RWPE2 (cell line): ENCODE measurements at places on chromosomes 11 and 22.

- no peaks in the 10 kb centered on the region for H3K4me1 ChIP-seq
- no peak overlapping the region for H3K4me3 ChIP-seq
- peak; percentile 13 for DNase-seq
- H3K27me3 ChIP-seq: no peaks in the 10 kb centered on the region
These were observed 44.2 kb downstream of the SHANK2 start for GRCh38 chr11:71208011-71208774.

GRCh38 chr22:39259666-39260065 is 14.9 kb upstream of the PDGFB start:
- DNase-seq: no peak
- H3K4me3 ChIP-seq: no peak overlapping the region
- H3K27ac ChIP-seq: no peak overlapping the region
- no peaks in the 10 kb centered on the region for H3K36me3 ChIP-seq

GRCh38 chr22:48899523-48900326 is 927.9 kb downstream of the BRD1 start:
- no peak overlapping the region for H3K27ac ChIP-seq
- no peaks in the 10 kb centered on the region for H3K27me3 ChIP-seq
- H3K4me3 ChIP-seq: no peak overlapping the region
- peak; percentile 49 for DNase-seq

DNA sequence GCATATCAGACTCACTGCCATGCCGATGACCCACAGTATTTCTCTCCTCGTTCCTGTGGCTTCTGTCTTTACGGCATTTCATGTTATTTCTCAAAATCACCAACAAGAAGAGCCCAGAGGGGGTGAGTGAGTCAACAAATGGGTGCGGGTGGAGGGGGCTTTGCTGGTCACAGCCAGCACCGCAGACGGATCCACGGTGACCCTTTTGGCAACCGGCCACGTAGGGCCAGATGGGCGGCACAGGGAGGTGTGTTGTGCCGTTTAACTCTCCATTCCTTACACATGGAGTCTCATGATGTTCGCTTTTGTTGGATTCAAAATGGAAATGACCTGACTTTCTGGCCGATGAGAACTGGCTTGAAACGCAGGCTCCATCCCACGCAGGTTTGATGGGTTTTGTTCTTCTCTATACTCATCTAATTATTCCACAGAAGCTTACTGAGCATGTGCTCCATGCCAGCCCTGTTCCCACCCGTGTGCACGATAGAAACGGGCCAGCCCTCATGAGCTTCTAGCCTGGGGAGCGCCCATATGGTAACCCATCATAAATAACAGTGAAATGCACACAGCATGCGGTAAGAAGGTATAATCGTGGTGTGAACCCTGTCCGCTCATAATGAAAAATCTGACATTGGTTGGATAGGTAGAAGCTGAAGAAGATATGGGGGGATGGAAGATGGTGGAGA is 319.9 kb downstream of the BRD1 start:
- no peaks in the 10 kb centered on the region for H3K27me3 ChIP-seq
- DNase-seq: no peak
- no peak overlapping the region for H3K27ac ChIP-seq
- no peak overlapping the region for H3K4me3 ChIP-seq
- H3K36me3 ChIP-seq: no peaks in the 10 kb centered on the region
- H3K4me1 ChIP-seq: no peaks in the 10 kb centered on the region

DNA sequence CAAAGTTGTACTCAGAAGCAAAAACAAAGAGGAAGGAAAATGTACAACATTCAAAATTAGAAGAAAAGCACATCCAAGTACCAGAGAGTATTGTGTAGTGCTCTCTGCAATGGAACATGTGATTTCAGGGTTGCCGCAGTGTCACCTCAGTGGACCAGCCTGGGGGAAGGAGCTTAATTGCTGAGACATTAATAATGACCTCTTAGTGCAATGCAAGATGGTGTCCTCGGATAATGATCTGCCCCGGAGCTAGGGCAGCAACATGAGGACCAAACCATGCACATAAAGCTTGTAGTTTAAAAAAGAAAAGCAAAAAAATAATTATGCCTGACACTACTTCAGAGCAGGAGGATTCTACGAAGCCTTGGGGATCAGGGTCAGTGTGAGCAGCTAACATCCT is 11.3 kb upstream of the JHY start:
- H3K27me3 ChIP-seq: no peaks in the 10 kb centered on the region
- H3K4me1 ChIP-seq: no peaks in the 10 kb centered on the region
- no peaks in the 10 kb centered on the region for H3K36me3 ChIP-seq
- H3K27ac ChIP-seq: no peak overlapping the region

DNA sequence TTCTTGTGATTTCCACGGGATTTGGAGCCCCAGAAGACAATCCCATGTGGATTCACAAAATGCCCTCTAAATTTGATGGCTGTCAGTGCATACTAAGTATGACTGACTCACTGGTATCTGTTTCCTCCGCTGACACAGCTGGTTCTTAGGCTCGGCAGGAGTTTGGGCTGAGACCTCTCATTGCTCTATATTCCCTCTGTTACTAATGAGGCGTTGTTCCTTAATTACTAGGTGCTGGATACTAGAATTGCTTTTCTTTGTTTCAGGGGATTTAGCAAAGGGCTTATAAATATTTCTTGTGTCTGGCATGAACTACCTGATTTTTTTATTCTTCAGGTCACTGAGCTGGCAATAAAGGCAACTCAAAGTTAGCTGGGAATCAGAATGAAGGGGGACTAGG is 53.2 kb upstream of the EHF start:
- no peak for DNase-seq
- no peaks in the 10 kb centered on the region for H3K27me3 ChIP-seq
- no peak overlapping the region for H3K27ac ChIP-seq
- peaks cover 13% of the 10 kb centered on the region for H3K4me1 ChIP-seq
- H3K36me3 ChIP-seq: no peaks in the 10 kb centered on the region

GRCh38 chr11:16421826-16422225 is 65.5 kb upstream of the SOX6 start:
- H3K4me3 ChIP-seq: no peak overlapping the region
- DNase-seq: no peak
- no peaks in the 10 kb centered on the region for H3K27me3 ChIP-seq
- no peak overlapping the region for H3K27ac ChIP-seq
- no peaks in the 10 kb centered on the region for H3K4me1 ChIP-seq

GRCh38 chr11:134060316-134060715 is 8.6 kb upstream of the JAM3 start:
- DNase-seq: no peak
- H3K4me1 ChIP-seq: no peaks in the 10 kb centered on the region
- no peaks in the 10 kb centered on the region for H3K36me3 ChIP-seq

GRCh38 chr11:81669935-81670543 is 1063.6 kb downstream of the FAM181B start:
- H3K27ac ChIP-seq: no peak overlapping the region
- no peaks in the 10 kb centered on the region for H3K4me1 ChIP-seq
- H3K36me3 ChIP-seq: no peaks in the 10 kb centered on the region
- H3K27me3 ChIP-seq: peaks cover 3% of the 10 kb centered on the region
- no peak overlapping the region for H3K4me3 ChIP-seq
- DNase-seq: no peak

GRCh38 chr11:37203006-37203405 is 605.0 kb upstream of the RAG2 start:
- DNase-seq: no peak
- no peaks in the 10 kb centered on the region for H3K4me1 ChIP-seq
- H3K27ac ChIP-seq: no peak overlapping the region

GRCh38 chr22:25672289-25673084 is 69.5 kb upstream of the MYO18B start:
- DNase-seq: no peak
- peaks cover 8% of the 10 kb centered on the region for H3K4me1 ChIP-seq
- H3K27me3 ChIP-seq: no peaks in the 10 kb centered on the region
- no peak overlapping the region for H3K4me3 ChIP-seq
- H3K36me3 ChIP-seq: no peaks in the 10 kb centered on the region
- no peak overlapping the region for H3K27ac ChIP-seq

DNA sequence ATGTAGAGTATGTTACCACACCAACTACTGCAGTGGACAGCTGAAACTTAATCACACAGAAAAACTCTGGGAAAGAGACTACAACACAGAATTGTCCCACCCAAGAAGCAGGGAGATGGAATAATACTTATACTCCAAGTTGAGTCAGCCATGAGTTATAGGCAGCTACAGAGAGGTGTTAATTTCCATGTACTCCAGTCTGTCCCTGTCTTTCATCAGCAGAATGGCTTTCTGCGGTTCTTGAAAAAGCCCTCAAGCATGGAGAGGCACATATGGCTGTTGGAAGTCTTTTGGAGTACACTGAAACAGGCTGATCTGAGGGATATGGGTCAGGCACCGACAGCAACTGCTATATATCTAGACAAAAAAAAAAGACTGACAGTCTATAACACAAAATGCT is 219.5 kb downstream of the DLG2 start:
- no peaks in the 10 kb centered on the region for H3K4me1 ChIP-seq
- H3K4me3 ChIP-seq: no peak overlapping the region
- H3K36me3 ChIP-seq: no peaks in the 10 kb centered on the region
- no peak overlapping the region for H3K27ac ChIP-seq
- H3K27me3 ChIP-seq: no peaks in the 10 kb centered on the region

DNA sequence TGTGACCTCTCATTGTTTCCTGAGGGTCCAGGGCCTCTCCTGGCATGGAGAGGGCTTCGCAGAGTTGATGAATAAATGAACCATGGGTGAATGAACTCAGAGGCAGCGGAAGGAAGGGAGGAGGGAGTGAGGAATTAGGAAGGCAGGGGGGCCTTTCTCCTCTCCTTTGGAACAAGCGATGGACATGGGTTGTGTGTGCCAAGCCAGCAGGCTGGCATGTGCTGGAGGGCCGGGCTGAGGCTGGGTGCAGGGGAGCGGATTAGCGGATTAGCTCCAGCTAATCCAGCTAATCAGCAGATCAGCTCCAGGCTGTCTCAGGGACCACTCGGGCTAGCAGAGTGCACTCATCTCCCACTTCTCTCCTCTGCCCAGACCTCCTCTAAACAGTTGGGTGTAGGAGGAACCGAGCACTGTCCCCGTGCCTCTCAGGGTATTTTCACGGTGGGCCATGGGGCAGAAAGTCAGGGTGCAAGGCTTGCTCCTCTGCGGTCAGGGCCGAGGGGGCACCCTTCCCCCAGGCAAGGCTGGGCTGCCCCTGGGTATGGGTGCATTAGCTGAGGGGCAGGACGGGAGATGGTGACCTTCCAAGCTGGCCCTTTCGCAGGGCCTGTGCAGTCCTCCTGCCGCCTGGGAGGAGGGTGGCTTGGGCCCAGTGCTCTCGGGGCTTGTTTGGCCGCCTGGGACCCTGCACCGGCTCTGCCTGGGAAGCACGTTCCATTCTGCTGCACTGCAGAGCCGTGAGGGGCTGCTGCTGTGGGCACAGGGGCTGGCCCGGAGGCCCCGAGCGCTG is 120.3 kb upstream of the B3GAT1 start:
- no peak overlapping the region for H3K27ac ChIP-seq
- no peak overlapping the region for H3K4me3 ChIP-seq
- DNase-seq: no peak
- no peaks in the 10 kb centered on the region for H3K4me1 ChIP-seq
- H3K36me3 ChIP-seq: no peaks in the 10 kb centered on the region

DNA sequence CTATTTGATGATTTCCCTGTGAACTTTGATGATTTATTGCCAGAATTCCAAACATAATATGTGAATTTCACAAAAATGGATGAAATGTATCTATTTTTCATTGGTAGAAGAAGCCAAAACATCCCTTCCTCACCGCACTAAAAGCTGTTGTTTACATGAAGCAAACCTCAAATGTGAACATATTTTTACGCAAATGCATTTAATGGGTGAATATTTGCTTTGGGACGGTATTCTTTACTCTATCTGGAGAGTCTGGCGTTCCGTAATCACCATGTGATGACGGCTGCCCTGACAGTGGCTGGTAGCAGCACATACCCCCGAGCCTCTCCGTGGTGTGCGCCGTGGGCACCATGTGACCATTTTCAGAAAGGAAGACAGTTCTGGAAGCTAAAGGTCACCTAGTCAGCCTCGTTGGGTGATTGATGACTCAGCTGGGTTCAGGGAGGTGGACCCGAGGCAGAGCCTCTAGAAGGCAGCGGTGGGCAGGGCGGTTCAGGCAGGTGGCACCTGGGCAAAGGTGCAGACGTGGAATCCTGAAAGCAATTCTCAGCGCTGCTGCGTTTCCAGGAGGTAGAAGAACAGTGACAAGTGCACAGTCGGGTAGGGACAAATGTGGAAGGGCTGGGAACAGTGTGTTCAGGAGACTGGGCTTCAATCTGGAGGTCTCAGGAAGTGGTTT is 45.3 kb downstream of the PPARA start:
- no peak overlapping the region for H3K27ac ChIP-seq
- no peaks in the 10 kb centered on the region for H3K27me3 ChIP-seq
- H3K4me3 ChIP-seq: no peak overlapping the region
- no peak for DNase-seq

DNA sequence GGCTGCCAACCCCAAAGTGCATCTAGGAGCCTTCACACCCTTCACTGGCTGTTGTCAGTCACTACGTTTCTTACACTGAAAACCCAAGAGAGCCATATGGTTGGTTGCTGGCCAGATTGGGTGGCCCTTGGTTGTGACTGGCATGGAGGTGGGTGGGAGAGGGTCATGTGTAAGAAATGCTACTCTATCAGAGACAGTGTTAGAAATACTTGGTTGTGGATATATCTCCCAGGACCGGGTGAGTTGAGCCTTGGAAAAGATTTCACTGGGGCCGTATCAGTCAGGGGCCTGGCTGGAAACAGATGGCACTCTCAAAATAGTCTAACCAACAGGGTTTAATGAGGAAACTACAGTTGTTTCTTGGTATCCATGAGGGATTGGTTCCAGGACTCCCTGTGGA is 15.2 kb downstream of the ENDOD1 start:
- H3K36me3 ChIP-seq: peaks cover 6% of the 10 kb centered on the region; the same call in 1 of the 2 replicates
- no peak overlapping the region for H3K27ac ChIP-seq
- H3K27me3 ChIP-seq: no peaks in the 10 kb centered on the region
- H3K4me1 ChIP-seq: peaks cover 31% of the 10 kb centered on the region
- no peak overlapping the region for H3K4me3 ChIP-seq
- no peak for DNase-seq

DNA sequence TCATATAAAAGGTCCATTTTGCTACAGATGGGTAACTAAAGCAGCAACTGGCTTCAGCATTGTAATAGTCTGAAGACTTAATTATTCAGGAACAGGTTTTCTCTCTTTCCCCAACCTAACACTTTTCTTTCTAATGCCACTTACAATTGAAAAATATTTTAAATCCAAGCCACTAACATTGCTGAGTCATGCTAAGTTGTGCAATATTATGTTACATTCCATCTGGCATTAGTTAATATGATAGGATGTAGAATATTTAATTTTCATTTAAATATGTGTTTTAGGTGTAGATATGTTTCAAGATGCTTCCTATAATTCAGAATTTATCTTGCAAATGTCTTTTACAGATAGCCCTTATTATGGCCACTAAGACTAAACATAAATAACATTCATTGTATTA is 98.6 kb downstream of the KIF18A start:
- H3K4me3 ChIP-seq: no peak overlapping the region
- H3K27ac ChIP-seq: no peak overlapping the region
- H3K4me1 ChIP-seq: peaks cover 7% of the 10 kb centered on the region
